ENCODE measurements at places on chromosomes 2 and 18.
A peak's percentile ranks its signal among the peaks of the same experiment; 100 is the strongest.

DNA sequence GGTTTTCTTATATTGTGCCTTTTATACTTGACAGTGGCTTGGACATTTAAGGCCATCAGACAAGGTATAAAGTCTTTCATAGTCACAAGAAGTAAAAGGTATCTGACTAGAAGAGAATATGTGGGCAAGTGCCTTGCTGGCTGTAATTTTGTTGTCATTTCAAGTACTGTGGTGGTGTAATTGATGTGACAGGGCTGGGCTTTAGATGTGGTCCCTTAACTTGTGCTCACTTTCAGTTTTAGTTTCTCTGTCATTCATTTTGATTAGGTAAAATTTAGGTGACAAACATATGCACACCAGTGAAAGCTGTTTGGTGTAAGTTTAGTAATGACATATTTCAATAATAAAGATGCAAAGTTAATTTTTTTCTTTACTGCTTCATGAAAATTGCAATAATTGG, 31.2 kb upstream of the TBR1 start:
- no peak for DNase-seq

- no peak for DNase-seq
Measured at GRCh38 chr2:121611730-121612705, 37.2 kb downstream of the CLASP1 start.

DNA sequence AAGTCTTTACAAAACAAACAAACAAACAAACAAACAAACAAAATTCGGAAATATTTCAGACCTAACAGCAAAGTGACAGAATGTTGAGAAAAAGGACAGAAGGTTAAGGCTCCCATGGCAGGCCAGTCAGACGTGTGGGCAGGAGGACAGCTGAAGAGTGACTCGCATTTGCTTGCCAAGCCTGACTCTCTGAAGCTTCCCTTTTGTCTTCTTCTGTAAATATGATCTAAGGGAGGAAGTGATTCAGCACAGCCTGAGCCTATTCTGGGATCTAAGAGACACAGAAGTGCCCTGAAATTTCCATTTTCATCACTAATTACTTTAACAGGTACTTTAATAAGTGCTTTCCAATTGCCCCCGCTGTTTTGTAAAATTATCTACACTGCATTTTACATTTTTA, 134.0 kb upstream of the LYPD1 start:
- DNase-seq, result no peak

DNA sequence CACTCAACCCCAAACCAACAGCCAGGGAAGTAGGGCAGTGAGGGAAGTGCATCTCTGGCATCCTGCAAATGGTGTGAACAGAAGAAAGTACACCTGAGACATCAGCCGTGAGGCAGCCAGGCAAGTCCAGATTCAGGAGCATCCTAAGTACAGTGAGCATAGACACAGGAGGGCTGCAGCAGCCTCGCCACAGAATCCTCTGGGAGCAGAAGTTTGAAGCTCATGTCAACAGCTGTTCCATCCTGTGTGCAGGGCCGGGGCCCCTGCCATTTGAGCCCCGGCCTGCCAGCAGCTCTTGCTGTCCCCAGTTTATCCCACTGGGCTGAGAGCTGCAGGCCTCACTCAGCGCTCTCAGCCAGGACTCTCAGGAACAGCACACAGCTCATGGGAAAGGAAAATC, 14.5 kb downstream of the LOXHD1 start:
- DNase-seq, result no peak

GRCh38 chr2:25362434-25363145, 20.9 kb upstream of the DNMT3A start:
- peak; percentile 87 for DNase-seq

DNA sequence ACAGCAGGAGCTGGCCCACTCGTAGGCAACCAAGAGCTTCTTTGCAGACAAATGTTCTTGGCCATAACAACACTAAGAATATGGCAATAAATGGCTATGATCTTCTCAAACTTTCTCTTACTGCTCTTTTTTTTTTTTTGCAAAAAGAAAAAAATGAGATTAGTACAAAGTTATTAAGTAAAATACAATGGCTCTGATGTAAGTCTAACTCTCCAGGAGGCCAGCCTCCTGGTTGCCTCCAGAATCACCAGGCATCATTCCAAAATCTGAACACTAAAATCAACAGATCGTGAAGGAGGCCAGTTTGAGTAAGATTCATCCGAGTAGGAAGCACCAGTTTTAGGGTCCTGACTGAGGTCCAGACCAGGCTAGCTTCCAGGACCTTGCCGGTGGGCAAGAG, 20.8 kb upstream of the FIGN start:
- no peak for DNase-seq

GRCh38 chr2:122056853-122057252, 301.4 kb downstream of the TSN start:
- DNase-seq, result no peak

GRCh38 chr2:147884830-147885229, 40.0 kb downstream of the ACVR2A start:
- DNase-seq, result no peak

- DNase-seq, result no peak
Measured at GRCh38 chr2:181352158-181352557, 105.0 kb upstream of the ITGA4 start.

- no peak for DNase-seq
Measured at GRCh38 chr2:65081232-65081685, 25.0 kb downstream of the CEP68 start.

- peak; percentile 44 for DNase-seq
Measured at GRCh38 chr2:148674063-148675020, 29.8 kb downstream of the EPC2 start.

DNA sequence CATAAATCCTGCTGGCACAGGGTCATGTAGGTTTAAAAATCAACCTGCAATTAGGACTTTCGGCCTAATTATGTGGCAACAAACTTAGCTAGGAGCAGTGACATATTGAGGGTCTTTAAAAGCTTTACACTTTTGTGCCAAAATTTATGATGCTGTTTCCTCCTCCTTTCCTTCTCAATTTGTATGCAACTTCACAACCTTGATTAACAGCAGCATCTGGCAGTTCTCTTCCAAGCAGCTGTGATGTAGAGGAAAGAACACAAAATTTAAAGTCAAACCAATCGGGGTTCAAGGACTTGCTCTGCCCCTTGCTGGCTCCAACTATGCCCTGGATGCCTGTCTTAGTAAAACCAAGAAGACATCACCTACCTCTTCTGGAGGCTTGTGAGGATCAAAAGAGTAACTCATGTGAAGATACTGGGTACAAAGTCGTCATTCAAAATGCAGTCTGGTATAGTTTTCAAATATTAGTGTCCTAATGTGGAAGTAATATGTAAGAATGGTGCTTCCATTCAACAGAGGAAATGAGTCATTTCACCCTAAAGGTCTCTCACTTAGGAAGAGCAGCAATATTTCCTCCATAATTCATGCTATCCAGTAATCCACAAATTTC, 94.7 kb downstream of the ANKRD44 start:
- DNase-seq, result no peak

- no peak for DNase-seq
Measured at GRCh38 chr2:121809607-121810006, 54.2 kb downstream of the TSN start.

DNA sequence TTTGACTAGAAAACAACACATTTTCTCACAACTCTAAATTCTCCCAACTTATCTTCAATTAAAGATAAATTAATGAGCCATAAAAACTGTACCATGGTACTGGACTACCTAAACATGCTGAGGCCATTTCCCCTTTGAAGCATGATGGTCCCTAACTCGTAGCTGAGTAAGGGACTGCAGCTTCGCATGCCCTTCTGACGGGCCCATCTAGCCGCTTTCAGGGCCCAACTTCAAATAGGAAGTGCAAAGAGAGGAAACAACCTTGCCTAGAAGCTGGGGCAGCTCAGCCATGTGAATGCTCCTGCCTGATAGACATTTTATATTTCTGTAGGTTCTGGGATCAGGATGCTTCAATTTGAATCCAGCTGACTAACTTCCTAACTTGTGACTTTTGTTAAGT, 72.4 kb downstream of the ZEB2 start:
- DNase-seq, result no peak

DNA sequence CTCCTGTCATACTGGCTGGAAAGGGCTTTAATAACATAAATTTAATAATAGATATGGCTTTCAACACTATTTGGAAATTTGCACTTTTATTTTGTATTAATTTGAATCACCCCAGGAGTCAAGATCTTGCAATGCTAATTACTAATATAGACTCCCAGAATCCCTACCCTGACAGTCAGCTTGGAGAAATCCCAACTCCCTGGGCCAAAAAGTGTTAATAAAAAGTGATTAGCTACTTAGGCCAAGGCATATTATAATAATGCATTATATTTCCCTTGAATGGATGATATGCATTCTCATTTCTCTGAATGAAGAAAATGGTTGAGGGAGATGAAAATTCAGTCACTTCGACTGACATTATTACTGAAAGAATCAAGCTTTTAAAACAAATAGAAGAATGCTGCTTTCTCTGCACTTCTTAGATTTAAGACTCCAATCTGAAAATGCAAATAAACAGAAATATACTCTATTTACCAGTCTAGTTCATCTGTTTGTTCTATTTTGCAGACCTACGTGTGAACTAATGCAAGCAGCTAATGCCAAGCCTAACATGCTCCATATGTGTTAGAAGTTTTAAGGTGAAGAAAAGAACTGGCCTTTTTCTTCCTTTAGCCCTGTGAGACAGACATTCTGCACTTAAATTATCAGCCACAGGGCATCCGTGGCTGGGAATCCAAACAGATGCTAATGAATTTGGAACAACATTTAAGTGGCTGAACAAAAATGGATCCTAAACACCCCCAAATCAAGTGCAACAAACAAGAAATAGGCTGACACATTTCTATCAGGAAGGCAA, 33.9 kb upstream of the INSIG2 start:
- DNase-seq, result no peak

DNA sequence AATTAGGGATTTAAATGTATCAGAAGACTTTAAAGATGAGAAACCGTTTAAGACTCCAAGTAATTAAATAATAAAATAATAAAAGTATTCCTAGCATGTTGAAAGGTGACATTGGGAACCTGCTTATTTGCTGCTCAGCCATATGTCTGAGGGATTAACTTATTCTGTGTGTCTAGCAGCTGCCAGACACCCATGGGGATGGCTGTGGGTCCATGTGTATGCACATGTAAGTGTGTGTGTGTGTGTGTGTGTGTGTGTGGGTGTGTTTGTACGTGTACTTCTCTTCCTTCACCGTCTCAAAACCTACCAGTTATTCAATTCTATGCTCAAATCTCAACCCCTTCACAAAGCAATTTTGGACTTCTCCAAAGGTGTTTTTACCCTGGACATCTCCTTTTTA, 124.5 kb downstream of the SETBP1 start:
- DNase-seq, result no peak

GRCh38 chr2:26172189-26172870, 558 bp upstream of the GAREM2 start:
- DNase-seq, result no peak

- DNase-seq, result no peak
Measured at GRCh38 chr2:210460322-210461227, 16.0 kb downstream of the LANCL1 start.

All from memory B cell (primary cell).